Endothelial cell (in vitro differentiated cells): ENCODE measurements at places on chromosomes 2 and 18. TPM values are rescaled to one million over a fixed set of nuclear protein-coding genes. Genes with fewer than 3 reads are reported as not detected.

- no peak for DNase-seq
Measured at GRCh38 chr2:11298592-11298991, 45.8 kb downstream of the ROCK2 start.

GRCh38 chr2:120148669-120149068, 74.5 kb downstream of the TMEM185B start:
- DNase-seq = no peak

PAX3 gene
- 16.5 TPM for total RNA-seq

RNASEH1 gene
- total RNA-seq = 24.4 TPM
